GM12891 (cell line): ENCODE measurements at places on chromosomes 5 and 9.

- no peak for DNase-seq
Observed at GRCh38 chr5:170985486-170985885, 123.7 kb downstream of the RANBP17 start.

- DNase-seq = no peak
Observed at GRCh38 chr9:89725271-89725670, 120.5 kb downstream of the GADD45G start.

- no peak for DNase-seq
Observed at GRCh38 chr5:61811052-61811451, 479.0 kb downstream of the ZSWIM6 start.

DNA sequence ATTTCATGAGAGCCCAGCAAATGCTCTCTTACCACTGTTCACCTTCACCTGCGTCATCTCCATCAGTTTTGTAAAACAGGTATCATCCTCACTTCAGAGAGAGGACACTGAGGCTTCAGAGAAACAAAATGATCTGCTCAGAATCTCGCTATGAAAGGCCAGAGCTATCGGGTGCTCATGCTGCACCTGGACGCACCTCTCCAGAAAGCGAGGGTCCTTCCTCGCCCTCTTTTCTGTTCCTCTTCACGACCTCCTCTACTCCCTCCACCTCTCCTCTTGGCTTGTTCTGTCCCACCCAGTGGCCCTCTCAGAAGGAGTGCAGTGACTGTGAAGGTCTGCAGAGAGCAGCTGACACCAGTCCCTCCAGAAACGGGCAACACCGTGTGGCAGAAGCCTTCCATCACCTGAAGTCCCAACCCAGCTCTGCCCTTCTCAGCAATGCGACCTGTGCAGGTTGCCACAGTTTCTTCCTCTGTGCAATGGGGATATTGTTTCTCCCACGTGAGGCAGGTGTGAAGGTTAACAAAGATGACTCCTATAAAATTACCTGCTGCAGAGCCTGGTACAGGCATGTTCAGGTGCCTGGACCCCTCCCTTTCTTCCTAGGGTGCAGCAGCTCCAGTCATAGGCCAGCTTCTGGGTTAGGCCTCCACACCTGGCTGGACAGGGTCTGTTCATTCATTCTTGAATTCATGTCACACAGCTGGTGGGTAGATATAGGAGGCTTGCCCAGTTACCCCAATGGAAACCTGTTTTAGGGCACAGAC is 45.3 kb upstream of the ANGPTL2 start:
- no peak for DNase-seq

- DNase-seq = no peak
Observed at GRCh38 chr5:81213070-81213469, 20.1 kb upstream of the CKMT2 start.

DNA sequence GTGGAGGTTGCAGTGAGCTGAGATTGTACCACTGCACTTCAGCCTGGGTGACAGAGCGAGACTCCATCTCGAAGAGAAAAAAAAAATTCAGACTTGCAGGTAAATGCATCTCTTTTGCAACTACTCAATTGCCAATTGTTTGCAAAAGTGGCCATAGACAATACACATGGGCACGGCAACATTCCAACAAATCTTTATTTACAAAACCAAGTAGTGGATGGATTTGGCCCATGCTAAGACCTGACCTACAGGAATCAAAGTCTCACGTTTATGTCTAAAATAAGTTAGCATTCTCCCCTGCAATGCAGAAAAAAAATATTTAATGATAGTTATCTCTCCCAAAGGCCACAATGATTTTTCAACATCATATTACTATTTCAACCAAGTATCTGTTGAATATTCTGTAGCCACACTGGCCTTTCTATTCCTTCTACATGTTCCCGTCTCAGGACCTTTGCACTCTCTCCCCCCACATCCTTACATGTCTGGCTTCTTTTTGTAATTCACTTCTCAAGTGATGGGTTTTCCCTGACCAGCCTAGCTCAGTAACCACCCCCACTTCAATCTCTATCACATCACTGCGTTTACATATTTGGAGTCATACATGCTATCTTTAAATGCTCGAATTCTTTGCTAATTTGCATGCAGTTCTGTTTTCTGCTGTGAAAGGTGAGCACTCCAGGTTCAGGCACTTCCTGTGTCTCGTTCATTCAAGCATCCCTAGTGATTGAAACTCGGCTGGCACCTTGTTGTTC is 54.2 kb downstream of the FNBP1 start:
- no peak for DNase-seq

DNA sequence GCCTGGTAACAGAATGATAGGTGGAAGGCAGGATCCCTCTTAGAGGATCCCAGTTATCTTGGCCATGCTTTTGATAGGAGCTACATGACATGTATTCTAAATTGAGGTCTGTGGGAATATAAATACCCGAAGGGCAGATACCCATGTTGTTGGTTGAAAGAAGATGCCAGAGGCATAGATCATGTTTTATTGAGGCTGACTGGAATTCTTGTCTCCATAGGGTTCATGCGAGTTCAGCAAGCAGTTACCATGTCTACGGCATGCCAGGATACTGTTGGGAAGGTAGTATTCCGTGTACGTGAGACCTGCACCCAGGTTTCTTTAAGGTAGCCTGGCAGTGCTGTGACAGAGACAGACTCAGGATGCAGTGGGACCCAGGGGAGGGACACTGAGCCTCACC is 230.7 kb downstream of the NR3C1 start:
- no peak for DNase-seq

DNA sequence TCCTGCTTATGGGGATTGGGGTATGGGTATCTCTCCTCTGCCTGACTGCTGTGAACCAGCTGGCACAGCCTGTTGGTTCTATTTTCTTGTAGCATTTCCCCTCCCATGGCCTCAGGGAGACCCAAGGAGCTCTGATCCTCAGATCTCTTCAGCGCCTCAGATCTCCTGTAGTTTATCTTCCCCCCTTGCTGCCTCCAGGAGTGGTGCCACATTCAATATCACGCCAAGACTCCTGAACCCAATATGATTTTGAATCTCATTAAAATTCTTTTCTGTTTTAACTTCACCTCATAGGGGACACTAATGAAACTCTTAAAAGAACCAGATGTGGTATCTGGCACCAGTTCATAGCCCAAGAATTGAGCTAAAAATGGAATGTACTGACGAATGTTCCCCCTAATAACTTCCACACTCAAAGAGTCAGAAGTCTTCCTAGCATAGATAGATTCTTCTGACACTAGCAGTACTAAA is 59.6 kb upstream of the LIFR start:
- DNase-seq = no peak

GRCh38 chr5:73565969-73566547 is 515 bp downstream of the UTP15 start:
- DNase-seq = no peak

GRCh38 chr5:22678886-22679285 is 174.3 kb downstream of the CDH12 start:
- DNase-seq = no peak

- no peak for DNase-seq
Observed at GRCh38 chr5:56517011-56517416, 283.9 kb upstream of the ANKRD55 start.

GRCh38 chr5:168808051-168808616 is 229.0 kb upstream of the PANK3 start:
- no peak for DNase-seq

- no peak for DNase-seq
Observed at GRCh38 chr9:35681341-35682002, 7.7 kb downstream of the CA9 start.

- DNase-seq = no peak
Observed at GRCh38 chr5:90191352-90192045, 218.1 kb downstream of the CETN3 start.

DNA sequence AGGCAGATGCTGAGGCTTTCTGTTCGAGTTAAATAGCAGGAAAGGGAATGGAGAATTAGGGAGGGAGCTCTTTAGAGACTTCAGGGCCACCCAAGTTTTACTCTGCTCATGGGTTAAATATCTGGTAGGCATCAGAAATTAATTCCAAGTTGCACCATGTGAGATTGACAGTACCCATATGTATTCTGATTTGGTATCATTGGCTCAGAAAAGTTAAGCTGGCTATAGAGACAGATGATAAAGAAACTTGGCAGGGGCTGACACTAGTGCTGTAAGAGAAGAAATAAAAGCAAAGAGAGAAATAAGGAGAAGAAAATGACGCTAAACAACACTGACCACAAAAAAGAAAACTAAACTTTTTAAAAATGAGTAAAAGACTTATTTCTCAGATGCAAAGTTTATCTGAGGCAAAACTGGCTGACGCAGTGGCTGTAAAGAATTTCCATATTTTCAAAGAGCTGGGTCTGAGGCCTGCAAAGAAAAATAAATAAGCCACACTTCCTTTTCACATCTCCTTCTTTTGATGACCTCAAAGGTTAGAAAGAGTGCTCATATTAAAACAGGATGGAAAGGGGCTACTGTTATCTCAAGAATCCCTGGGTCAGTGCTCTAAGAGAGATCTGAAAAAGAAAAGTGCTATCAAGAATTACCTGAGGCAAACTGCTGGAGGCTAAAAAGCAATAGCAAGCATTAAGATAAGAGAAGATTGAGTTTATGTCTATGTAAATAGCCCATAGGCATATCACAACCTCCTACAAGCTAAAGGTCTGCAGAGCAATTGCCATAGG is 399.0 kb upstream of the MEF2C start:
- no peak for DNase-seq
